ENCODE measurements at places on chromosomes 11 and 22.
A peak's percentile ranks its signal among the peaks of the same experiment; 100 is the strongest.

DNA sequence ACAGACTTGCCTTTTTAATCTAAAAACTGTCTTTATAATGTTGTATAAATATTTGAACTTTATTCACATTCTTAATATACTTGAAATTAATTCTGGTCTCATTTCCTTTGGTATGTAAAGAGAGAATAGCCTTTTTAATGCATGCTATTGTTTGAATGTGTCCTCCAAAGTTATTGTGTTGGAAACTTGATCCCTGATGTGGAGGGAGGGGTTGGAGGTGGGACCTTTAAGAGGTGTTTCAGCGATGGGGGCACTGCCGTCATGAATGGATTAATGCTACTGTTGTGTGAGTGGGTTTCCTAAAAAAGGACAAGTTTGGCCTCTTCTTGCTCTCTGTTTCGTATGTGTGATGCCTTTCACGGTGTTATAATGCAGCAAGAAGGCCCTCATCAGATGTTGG lies 131.7 kb downstream of the DDX10 start:
- DNase-seq, result no peak

GRCh38 chr11:49208006-49208721 lies at the start of gene FOLH1:
Gene FOLH1 (minus strand): TSS chr11:49208602. CDS start chr11:49208409, 193 bp downstream.
- DNase-seq, result no peak

GRCh38 chr11:10541561-10541930 lies 559 bp upstream of the RNF141 start:
- peak; percentile 14 for DNase-seq

- DNase-seq, result no peak
Observed at GRCh38 chr11:119012629-119013170, 5.4 kb downstream of the RPS25 start.

- no peak for DNase-seq
Observed at GRCh38 chr11:72750556-72751115, 1.6 kb downstream of the ARAP1 start.

GRCh38 chr11:106420048-106420665 lies 342.7 kb downstream of the AASDHPPT start:
- DNase-seq, result no peak

GRCh38 chr11:44885065-44885810 lies 65.4 kb downstream of the TP53I11 start:
- DNase-seq, result no peak

- DNase-seq, result no peak
Observed at GRCh38 chr11:28400331-28401100, 292.3 kb downstream of the METTL15 start.

DNA sequence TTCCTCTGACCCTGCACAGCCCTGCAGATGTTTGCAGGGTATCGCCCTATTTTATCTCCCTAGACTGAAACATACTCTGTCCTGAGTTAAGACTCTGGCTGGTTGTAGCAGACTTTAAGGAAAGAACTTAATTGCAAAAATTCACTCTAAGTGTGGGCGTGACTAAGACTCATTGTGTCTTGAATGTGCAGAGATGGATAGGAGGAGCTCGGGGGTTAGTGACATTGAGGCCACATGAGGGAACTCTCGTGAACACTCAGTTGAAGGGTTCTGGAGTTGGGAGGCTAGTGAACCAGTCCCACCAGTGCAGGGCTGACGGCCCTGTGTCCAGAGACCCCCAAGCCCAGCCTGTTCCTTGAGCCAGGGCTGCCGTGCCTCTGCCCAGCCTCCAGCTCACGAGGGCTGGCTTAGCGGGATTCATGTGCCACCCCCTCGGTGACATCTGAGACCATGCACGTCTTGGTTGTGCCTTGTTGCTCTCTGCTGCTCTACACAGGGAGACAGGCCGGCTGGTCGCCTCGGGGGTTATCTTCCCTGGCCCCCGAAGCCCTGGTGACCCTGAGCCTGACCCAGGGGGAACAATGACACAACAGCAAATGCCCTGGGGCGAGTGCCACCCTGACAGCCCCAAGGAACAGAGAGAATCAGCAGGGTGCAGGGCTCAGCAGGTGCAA lies 11.4 kb upstream of the TBX1 start:
- no peak for DNase-seq

- no peak for DNase-seq
Observed at GRCh38 chr11:69209038-69209350, 53.3 kb downstream of the SMIM38 start.

- no peak for DNase-seq
Observed at GRCh38 chr11:111735262-111736116, 30.7 kb downstream of the PPP2R1B start.

Data from stimulated activated CD4-positive, alpha-beta T cell treated with anti-CD3 and anti-CD28 coated beads, Interleukin-12 subunit alpha, Interleukin-12 subunit beta, amount 100 ng/mL, for 48 hours (primary cell).